Epithelial cell of prostate (primary cell): ENCODE measurements at places on chromosomes 7 and 10.
A peak's percentile ranks its signal among the peaks of the same experiment; 100 is the strongest.

DNA sequence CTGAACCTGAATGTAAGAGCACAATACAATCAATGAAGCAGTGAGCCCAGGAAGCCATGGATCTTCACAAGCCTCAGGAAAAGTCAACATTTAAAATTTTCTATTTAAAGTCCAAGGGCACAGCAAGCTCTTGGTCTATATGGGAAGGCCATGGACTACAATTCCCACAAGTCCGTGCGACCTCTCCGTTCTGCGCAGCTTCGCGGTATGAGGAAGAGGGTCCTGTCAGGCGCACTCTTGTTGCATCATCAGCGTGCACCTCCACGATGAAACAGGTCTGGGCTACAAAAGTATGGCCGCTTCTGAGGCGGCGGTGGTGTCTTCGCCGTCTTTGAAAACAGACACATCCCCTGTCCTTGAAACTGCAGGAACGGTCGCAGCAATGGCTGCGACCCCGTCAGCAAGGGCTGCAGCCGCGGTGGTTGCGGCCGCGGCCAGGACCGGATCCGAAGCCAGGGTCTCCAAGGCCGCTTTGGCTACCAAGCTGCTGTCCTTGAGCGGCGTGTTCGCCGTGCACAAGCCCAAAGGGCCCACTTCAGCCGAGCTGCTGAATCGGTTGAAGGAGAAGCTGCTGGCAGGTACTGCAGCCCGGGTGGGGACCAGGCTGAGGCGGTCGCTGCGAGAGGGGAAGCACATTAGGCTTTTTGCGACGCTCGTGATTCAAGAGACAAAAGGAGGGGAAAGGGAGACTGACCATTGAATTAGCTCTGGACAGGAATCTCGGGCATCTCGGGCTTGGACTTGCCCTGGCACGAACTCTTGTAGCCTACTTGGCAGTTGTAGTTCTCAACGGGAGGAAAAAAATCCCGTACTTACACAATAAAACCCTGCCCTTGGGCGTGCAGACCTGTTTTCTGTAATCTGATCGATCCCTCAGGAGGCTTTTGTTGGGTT, at the start of gene TRUB1:
TRUB1 (plus strand) TSS at position 234 of the 894 bp plus-strand sequence; CDS start at position 293, 59 bp downstream.
- peak; percentile 88 for DNase-seq

DNA sequence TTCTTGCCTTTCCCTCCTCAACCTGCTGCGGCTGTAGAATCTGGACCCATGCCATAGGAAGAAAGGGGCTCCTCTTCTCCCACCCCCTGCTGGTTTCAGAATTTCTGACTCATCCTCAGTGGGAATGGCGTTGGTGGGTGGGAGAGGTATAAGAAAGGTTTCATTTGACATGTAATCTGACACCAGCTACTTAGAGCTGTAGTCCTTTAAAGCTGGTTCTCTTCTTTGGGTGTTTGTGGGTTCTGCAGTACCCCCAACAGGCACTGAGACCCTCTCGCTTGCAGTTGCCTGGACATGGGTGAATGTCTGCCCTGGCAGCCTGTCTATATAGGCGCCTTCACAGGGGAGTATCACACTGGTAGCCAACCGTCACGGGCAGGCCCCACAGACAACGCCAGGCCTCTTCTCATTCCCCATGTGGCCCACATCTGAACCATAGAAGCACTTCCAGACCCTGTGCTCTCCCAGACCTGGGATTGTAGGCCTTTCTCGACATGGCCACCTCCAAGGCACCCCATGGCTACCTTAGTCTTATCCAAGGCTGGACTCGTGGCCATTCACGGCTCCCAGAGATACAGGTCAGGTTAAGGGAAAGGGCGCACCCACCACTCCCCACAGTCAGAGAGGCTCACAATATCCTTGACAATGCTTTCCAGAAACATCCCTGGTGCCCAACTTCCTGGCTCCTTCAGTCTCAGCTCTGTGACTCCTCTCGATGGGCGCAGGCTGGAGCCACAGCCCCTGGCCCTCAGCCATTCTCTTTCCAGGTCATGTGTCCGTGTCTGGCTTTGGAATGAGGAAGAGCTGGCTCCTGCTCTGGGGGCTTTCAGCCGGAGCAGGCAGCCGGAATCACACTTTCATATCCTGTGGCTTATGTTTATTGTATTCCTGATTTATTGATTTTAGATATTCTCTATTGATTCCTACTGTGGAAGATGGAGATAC, 17.5 kb downstream of the ZNF862 start:
- no peak for DNase-seq

DNA sequence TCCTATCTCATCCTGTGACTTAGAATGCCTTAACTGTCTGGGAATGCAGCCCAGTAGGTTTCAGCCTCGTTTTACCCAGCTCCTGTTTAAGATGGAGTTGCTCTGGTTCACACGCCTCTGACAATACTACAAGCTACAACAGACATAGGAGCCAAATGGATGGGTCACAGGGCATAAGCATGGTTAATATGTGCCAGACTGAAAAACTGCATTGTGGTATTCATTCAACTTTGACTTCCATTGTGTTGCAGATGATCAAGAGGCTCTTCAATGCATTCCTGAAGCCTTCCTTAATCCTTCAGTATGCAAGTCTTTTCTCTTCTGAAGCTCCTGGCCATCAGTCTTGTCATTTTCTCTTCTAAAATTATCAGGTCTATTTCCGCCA, 20.3 kb upstream of the RNF32 start:
- no peak for DNase-seq

- no peak for DNase-seq
Measured at GRCh38 chr10:124231168-124232155, 138.1 kb upstream of the CHST15 start.

DNA sequence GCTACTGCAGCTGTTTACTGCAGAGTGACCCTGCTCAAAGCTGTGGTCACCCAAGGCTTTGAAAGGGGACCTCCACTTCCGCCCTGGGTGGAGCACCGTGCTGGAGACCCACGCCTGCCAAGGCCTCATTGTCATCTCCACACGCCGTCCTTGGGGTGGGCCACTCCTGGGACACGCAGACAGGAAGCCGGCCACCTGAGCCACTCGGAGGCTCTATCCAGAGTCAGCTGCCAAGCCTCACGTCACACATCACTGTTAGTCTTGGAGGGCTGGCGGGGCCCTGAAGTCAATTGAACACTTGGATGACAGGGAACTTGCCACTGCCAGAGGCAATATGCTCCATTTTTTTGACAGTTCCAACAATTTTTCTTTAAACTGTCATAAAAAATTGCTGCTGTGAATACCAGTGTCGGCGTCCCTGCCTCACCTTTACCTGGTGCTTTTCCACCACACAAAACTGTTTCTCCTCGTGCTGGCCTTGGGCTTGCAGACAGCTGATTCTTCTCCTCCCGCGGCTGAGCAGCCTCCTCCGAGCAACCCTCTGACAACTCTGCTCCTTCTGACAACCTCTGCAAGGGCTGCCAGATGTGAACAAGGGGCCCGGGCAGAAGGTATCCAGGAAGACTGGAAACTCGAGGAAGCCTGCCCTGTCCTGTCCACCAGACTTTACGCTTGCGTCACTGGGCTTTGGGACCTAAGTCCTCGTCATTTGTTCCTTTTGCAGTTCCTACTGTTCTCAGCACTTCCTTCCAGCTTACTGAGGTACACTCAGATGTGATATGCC, 81.9 kb downstream of the EGFR start:
- no peak for DNase-seq

DNA sequence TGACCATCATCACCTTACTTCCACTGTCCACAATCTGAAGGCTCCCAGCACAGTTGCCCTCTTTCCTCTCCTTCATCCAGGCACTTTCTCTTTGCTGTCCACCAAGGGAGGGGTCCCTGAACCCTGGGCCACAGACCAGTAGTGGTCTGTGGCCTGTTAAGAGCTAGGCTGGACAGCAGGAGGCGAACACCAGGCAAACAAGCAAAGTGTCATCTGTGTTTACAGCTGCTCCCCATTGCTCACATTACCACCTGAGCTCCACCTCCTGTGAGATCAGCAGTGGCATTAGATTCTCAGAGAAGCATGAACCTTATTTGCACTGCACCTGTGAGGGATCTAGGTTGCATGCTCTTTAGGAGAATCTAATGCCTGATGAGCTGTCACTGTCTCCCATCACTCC, 27.7 kb downstream of the FZD1 start:
- DNase-seq, result no peak

GRCh38 chr7:146647445-146647844, 530.8 kb downstream of the CNTNAP2 start:
- no peak for DNase-seq

- no peak for DNase-seq
Measured at GRCh38 chr7:91137153-91137787, 127.0 kb upstream of the FZD1 start.

DNA sequence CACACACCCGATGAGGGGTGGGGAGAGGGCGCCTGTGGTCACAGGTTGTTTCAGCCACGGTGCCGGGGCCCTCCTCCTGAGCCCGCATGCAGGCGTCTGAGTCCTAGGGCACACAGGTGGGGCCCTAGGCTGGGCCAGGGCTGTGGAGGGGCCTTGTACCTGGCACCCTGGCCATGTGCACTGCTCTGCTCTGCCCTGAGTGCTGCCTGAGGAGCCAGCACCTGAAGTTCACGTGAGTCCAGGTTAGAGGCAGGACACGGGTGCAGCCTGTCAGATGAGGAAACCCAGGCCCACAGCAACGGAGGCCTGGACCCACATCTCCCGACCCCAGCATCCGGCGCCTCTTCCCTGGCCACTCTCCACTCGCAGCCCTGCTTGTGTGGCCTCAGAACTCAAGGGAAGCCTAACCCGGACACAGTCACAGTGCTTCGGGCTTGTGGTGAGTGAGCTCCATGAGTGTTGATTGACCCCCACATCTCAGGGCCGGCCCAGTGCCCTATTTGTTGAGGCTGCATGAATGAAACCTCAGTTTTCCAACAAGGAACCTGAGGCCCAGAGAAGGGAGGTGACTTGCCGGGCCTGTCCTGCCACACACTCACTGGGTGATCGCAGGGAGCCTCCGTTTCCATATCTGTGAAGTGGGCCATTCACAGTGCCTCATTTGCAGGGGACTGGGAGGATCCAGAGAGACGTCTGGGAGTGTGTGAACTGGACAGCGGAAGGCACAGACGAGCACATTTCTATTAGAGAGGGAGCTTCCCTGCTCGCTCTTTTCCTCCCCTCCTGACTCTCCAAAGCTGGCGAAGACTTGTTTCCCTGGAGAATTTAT, 39.6 kb downstream of the PPIF start:
- DNase-seq, result no peak

DNA sequence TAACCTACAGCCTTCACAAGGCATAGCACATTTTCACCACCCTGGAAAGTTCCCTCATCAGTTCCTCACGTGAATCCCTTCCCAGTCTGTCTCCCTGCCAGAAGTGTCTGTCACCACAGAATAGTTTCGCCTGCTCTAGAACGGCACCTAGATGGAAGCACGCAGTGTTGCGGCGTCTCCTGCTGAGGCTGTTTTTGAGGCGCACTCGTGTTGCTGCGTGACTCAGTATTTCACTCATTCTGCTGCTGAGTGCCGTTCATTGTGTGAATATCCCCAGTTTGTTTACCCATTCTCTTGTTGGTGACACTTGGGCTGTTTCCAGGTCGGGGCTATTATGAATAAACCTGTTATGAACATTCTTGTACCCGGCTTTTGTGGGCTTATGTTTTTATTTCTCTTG, 12.8 kb downstream of the NOS3 start:
- DNase-seq, result no peak

DNA sequence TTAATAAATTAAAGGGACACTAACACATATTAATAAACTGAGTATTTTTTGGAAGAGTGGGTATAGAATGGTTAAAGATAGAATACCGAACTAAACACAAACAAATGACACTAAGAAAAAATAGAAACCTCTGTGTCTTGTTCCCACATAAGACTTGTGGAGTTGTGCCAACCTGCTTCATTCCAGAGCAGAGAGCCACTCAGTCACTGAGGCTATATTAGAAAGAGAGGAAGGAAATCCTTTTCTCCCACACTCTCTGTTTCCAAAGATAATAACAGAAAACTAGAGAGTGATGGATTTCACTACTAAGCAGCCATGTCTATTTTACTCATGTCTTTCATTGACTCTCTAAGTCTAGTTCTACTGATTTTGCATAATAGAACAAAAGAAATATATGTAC, 26.0 kb downstream of the CTNNA3 start:
- DNase-seq, result no peak
